ENCODE measurements at places on chromosomes 12 and 14.
A peak's percentile ranks its signal among the peaks of the same experiment; 100 is the strongest.

GRCh38 chr12:48292040-48292439 is 58.7 kb downstream of the ZNF641 start:
- DNase-seq = no peak

GRCh38 chr12:90085494-90086274 is 377.0 kb upstream of the ATP2B1 start:
- DNase-seq = no peak

- DNase-seq = no peak
Observed at GRCh38 chr14:34247605-34248004, 214.4 kb downstream of the SPTSSA start.

- DNase-seq = no peak
Observed at GRCh38 chr14:85276979-85277228, 253.0 kb upstream of the FLRT2 start.

GRCh38 chr14:43901911-43902673 is 605.0 kb downstream of the FSCB start:
- no peak for DNase-seq

DNA sequence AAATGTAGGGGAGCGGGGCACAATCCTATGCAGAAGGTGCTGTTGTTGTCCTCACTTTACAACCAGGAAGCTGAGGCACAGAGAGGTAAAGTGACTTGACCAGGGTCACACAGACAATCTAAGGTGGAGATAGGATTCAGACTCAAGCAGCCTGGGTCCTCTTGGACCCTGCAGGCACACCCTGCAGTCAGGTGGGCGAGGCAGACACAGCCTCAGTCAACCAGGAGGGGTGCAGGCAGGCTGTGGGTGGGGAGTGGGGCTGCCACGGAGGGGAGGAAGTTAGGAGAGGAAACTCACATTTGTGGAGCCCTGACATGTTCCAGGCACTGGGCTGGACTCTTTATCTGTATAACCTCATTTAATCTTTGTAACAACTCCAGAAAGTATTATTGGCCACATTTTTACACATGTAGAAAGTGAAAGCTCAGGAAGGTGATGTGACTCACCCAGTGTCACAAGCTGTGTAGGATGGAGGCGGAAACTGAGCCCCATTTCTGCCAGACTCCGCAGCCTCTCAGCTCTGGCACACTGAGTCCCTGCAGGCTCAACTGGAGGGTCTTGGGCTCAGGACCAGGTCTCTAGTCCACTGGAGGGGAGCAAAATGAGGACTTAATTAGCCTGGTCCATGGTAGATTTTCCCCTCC is 24.9 kb upstream of the CHGA start:
- no peak for DNase-seq

GRCh38 chr12:113237748-113238147 is 16.5 kb downstream of the TPCN1 start:
- DNase-seq = no peak

DNA sequence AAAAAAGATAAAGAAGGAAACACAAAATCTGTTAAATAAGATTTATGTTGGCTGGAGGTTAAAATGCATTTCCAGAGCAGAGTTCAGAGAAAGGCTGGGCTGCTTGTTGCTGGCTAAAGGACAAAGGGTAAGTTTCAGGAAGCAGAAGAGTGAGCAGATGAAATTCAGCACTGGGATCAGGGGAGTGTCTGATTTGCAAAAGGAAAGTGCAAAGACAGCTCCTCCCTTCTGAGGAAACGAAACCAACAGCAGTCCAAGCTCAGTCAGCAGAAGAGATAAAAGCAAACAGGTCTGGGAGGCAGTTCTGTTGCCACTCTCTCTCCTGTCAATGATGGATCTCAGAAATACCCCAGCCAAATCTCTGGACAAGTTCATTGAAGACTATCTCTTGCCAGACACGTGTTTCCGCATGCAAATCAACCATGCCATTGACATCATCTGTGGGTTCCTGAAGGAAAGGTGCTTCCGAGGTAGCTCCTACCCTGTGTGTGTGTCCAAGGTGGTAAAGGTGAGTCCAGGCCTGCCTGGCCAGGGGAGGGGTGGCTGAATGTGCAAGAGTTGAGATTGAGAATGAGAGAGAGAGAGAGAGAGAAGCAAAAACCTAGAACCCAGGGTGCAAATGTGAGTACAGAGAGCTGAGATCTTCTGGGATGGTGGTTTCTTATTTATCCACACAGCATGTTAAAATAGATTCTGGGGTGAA is at the start of gene OAS1:
OAS1 (plus strand) TSS at position 251 of the 703 bp plus-strand sequence; CDS start at position 329, 78 bp downstream.
- peak; percentile 39 for DNase-seq

- no peak for DNase-seq
Observed at GRCh38 chr14:34052658-34053014, 101.8 kb upstream of the EGLN3 start.

All from femur (tissue), 1 donor.